ENCODE measurements at places on chromosomes 1 and 21. TPM values are rescaled to one million over a fixed set of nuclear protein-coding genes. Genes with fewer than 3 reads are reported as not detected.

The C1QB gene
- total RNA-seq: not detected

The CFAP45 gene
- 0.10 TPM for total RNA-seq

The MCOLN3 gene
- total RNA-seq: 0.35 TPM

The ZMPSTE24 gene
- 36.7 TPM for total RNA-seq

The NBPF6 gene
- total RNA-seq: 0.13 TPM

The ACTL8 gene
- not detected for total RNA-seq

The C1orf116 gene
- total RNA-seq: not detected

The SYTL1 gene
- total RNA-seq: not detected

The EVI5 gene
- 12.8 TPM for total RNA-seq

Measured in MG63 (cell line).